ENCODE measurements at places on chromosomes 5 and 9. TPM values are rescaled to one million over a fixed set of nuclear protein-coding genes. Genes with fewer than 3 reads are reported as not detected.

F2RL1 gene
- total RNA-seq: 5.7 TPM

OLFML2A gene
- 37.4 TPM for total RNA-seq

BTNL8 gene
- total RNA-seq: not detected

RNF183 gene
- total RNA-seq: 0.53 TPM

GRCh38 chr5:66538531-66538930 lies 57.7 kb upstream of the MAST4 start:
- H3K36me3 ChIP-seq: no peaks in the 10 kb centered on the region
- DNase-seq: no peak
- H3K27me3 ChIP-seq: peaks cover 15% of the 10 kb centered on the region
- H3K4me3 ChIP-seq: no peak overlapping the region
- H3K27ac ChIP-seq: no peak overlapping the region

DNA sequence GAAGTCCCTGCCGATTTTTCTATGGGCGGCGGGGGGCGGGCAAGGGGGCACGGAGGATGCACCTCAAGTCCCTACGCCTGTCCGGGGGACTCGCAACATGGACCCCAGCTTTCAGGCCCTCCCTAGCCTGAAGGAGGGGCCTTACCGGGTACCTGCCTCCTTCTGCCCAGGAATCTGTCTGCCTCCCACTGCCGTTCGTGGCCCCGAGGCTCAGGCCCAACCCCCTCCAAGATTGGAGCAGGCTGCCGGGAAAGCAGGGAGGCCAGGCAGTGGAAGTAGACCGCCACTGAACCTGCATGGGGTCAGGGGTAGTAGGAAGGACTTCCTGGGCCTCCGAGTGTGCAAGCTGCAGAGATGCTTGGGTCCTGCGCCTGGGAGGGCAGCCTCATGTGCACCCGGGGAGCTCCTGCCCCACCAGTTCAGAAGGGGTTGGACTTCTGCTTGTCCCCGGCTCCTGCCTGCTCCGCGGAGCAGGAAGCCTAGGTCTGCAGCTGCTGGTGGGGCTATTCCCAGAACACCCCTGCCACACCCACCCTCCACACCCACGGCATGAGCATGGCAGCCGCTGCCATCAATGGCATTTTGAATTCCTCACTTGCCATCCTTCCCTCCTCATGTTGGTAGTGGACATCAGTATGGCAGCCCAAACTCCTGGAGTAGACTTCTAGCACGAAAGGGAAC lies 1312.7 kb upstream of the ACO1 start:
- H3K4me1 ChIP-seq: no peaks in the 10 kb centered on the region
- peaks cover 3% of the 10 kb centered on the region for H3K27me3 ChIP-seq
- no peaks in the 10 kb centered on the region for H3K36me3 ChIP-seq

DNA sequence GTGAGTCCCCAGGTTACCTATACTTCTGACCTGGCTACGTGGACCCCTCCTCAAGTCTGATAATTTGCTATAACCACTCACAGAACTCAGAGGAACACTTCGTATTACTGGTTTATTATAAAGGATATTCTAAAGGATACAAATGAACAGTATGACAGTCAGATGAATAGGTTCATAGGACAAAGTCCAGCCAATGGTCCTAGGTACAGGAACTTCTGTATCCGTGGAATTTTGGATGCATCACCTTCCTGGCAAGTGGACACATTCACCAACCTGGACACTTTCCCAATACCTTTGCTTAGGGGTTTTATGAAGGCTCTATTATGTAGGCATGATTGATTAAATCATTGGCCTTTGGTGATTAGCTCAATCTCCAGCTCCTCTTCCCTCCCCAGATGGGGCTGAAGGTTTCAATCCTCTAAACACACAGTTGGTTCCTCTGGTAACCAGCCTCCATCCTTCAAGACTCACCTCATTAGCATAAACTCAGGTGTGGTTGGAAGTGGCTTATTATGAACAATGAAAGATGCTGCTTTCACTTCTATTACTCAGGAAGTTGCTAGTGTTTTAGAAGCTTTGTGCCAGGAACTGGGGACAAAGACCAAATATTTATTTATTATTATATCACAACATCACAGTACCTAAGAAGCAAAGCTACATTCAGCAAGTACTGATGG lies 149.6 kb upstream of the ELL2 start:
- H3K27me3 ChIP-seq: no peaks in the 10 kb centered on the region
- no peak overlapping the region for H3K27ac ChIP-seq
- H3K4me1 ChIP-seq: peaks cover 10% of the 10 kb centered on the region

- DNase-seq: no peak
- H3K4me3 ChIP-seq: no peak overlapping the region
- H3K36me3 ChIP-seq: no peaks in the 10 kb centered on the region
- H3K4me1 ChIP-seq: peaks cover 17% of the 10 kb centered on the region
- no peak overlapping the region for H3K27ac ChIP-seq
- peaks cover 1% of the 10 kb centered on the region for H3K27me3 ChIP-seq
Measured at GRCh38 chr9:94706922-94707321, 19.6 kb upstream of the AOPEP start.

DNA sequence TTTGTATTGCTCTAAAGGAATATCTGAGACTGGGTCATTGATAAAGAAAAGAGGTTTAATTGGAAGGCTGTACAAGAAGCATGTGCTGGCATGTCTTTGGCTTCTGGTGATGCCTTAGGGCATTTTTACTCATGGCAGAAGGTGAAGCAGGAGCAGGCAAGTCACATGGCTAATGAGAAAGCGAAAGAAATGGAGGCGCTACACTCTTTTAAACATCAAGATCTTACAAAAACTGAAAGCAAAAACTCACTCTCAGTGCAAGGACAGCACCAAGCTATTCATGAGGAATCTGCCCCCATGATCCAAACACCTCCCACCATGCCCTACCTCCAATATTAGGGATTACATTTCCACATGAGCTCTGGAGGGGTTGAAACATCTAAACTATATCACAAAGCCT lies 1458.8 kb upstream of the ACO1 start:
- no peaks in the 10 kb centered on the region for H3K27me3 ChIP-seq
- H3K4me1 ChIP-seq: no peaks in the 10 kb centered on the region
- H3K27ac ChIP-seq: no peak overlapping the region
- no peak overlapping the region for H3K4me3 ChIP-seq
- no peak for DNase-seq
